ENCODE measurements at places on chromosomes 13 and 19. TPM values are rescaled to one million over a fixed set of nuclear protein-coding genes. Genes with fewer than 3 reads are reported as not detected.

Gene NCR1
- total RNA-seq, result not detected

Gene BRME1
- total RNA-seq, result 5.9 TPM

Gene DOCK9
- total RNA-seq, result 38.3 TPM

Gene LRRC4B
- not detected for total RNA-seq

Gene ZNF98
- not detected for total RNA-seq

Gene RCBTB1
- 17.8 TPM for total RNA-seq

Gene BORA
- 17.3 TPM for total RNA-seq

Gene EPSTI1
- total RNA-seq, result 19.8 TPM

Gene TLE6
- 0.52 TPM for total RNA-seq

Gene GPR12
- not detected for total RNA-seq
